ENCODE measurements at places on chromosomes 2 and 18.

DNA sequence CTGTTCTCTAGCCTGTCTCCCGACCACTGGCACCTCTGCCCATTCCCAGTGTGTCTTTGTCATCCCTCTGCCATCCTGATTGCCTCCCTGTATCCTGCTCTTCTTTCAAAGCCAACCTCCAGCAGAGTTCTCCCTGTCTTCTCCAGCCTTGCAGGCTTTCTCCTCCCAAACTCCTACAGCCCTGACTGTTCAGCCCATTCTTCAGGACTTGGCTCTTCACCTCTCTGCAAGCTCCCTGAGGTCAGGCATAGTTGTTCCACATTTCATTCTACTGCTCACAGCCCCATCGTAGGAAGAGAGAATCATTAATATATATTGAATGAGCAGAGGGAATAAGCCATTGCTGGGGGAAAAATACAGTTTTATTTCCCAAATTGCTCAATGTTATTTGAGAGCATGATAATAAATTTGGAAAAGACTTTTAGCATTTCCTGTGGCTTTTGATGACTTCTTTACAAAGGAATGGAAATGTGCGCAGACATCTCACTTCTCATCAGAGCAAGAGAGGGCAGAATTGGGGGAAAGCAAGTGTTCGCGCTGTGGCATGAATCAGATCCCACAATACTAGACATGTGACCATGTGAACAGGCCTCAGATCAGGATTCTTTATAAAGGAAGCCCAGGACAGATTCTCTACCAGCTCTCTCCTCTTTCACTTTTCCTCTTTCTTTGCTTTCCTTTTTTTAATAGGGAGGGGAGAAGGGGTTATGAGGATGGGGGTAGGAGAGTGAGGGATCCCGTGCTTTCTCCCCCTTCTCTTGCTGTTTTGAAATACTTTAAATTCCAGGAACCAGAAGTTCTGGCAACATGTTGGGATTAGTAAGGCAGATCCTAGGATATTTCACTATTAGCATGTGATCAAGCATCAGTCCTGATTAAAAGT is 37.4 kb downstream of the EPAS1 start:
- DNase-seq: no peak

GRCh38 chr2:101995804-101996203 is 4.0 kb downstream of the IL1R2 start:
- DNase-seq: no peak

GRCh38 chr2:26491563-26492167 is 13.7 kb upstream of the OTOF start:
- no peak for DNase-seq

DNA sequence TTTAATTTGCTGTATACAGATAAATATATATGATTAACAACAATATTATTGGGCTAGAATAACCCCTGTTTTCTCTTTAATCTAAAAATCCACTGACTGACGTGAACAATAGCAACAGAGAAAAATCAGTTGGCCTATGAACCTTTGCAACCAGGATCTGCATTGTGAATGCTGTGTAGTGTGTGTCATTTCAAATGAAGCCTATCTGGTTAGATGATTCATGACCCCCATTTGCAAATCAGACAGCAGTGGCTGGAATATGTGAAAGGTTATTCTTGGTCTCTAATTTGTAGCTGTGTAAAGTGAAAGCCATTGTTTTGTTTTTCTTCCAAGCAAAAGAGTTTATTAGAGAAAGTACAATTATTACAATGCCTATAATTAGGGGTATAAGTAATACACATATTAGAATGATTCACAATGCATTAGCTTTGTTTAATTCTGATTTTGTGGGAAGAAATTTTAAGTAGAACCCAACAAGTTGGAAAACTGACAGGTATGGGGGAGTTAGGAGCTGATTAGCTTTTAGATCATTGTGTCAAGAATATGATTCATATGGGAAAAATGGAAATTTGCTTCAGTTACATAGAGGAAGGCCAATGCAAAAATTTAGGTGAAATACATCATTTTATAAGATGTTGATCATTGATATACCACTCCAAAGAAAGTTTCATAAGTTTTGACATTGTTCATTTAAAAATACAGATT is 1362.2 kb upstream of the TMEFF2 start:
- no peak for DNase-seq

DNA sequence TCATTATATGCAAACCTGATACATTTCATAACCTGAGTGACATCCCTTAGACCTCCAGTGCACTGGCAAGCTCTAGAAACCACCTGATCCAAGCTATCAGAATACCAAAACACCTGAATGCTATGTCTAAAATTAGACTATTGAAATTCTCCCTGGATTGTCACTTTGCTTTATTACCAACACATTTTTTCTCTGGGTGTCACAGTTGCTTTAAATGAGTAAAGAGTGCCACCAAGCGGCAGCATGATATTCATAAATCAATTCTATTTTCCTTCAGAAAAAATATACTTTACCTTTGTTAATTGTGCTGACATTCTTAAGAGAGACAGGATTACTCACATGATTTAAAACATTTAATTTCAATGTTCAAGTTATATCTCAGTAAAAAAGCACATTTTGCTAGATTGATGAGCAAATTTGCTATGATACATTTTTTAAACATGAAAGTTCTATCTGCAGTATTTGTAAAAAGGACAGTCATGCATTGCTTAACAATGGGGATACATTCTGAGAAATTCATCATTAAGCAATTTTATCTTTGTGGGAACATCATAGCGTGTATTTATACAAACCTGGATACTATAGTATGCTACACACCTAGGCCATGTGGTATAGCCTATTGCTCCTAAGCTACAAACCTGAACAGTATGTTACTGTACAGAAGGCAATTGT is 338.4 kb upstream of the SLC39A10 start:
- peak; percentile 23 for DNase-seq

- no peak for DNase-seq
Measured at GRCh38 chr2:117983040-117983439, 30.8 kb downstream of the CCDC93 start.

DNA sequence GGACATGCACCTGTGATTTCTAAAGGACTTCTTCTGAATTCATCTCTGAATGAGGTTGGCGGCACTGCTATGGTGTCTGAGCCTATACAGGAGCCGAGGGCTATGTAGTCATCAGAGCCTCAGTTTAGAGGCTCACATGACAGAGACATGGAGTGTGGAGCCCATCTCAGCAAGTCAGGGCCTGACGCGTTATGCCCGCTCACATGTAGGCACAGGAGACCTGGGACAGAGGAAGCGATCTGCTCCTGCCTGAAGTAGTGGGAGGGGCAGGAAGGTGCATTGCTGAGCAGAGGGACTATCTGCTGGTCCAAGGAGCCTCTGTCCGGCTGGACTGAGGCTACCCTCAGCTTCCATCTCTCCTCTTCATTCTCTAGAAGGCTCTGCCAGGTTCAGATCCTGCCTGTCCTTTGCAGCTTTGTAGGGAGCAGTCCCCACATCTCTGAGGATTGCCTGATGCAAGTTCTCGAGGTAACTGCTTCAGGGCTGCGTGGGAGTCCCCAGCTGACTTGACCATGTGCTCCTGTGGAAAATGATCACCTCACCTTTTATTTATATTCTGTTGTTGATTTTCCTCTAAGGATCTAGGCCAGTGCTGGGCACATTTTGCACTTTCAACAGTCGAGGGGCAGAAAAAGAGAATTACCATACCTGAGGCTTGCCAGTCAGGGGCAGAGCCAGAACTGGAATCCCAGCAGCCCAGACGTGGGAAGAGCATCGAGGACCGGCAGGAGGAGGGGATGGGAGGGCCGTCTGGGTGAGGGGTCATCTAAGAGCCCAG is 16.6 kb downstream of the KLHL29 start:
- no peak for DNase-seq

DNA sequence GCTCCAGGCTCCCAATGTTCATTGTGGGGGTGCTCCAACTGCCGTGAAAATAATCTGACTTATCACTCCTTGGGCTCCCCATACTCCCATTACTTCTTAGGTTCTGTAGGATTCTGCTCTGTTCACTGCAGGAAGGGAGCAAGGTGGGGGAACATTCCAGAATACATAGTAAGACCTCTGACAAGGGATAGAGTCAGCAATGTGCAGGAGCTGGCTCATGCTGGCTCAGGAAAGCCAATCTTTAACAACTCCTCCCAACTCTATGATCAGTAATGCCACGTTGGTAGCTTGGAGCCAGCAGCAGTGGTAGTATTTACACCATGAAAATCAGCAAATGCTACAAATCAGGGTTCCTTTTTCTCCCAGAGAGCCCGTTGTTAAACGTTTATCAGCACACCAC is 44.4 kb downstream of the FECH start:
- no peak for DNase-seq

- DNase-seq: no peak
Measured at GRCh38 chr18:76380127-76380729, 114.8 kb downstream of the ZNF516 start.

- DNase-seq: no peak
Measured at GRCh38 chr18:77092104-77093066, 40.2 kb downstream of the MBP start.

DNA sequence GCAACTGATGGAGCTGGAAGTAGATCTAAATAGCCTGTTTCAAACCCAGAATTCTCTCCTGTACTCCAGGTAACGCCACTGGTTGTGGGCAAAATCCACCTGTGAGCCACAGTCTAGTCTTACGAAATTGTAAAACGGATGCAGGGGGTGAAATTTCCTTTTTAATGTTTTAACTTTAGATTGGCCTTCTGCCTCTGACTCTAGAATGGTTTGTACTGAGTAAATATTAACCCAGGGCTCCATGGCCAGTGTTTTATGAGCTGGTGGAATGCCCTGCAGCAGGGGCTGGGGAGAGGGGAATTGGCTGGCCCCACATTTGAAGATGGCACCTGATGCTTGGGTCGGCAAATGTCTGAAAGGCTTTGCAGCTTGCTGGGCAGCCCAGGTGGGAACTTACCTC is 156.6 kb downstream of the MYCN start:
- DNase-seq: no peak

- no peak for DNase-seq
Measured at GRCh38 chr2:39661826-39662225, 3.9 kb upstream of the TMEM178A start.

DNA sequence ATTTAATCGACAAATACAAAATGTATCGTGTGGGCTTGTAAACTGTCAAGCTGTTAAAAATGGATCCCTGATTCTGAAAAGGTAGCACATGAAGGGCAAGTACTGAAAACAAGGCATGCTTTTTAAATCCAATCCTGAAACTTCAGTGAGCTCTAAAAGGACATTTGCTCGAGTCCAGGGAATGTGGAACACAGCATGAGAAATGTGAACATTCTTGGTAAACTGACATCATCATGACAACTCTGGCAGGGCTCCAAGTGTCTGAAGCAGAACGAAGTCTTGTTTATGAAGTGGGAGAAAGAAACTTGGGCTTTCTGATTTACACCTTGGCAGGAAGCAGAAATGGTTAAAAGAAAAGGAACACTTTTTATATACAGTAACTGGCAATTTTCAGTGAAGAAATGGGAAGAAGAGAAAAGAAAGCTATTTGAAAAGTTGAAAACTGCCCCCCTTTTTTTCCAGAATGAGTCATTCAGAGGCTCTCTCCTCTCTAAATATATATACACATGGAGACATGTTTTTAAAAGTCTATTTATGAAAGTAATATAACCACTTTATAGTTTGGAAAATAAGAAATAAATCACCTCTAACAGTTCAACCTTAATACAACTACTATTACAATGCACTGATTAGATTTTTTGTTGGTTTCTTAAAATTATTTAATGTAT is 120.8 kb downstream of the GAREM1 start:
- DNase-seq: peak; percentile 93

GRCh38 chr2:393711-394696 is 106.1 kb upstream of the ALKAL2 start:
- no peak for DNase-seq

- DNase-seq: no peak
Measured at GRCh38 chr2:237441605-237442274, 27.8 kb upstream of the COL6A3 start.

- DNase-seq: no peak
Measured at GRCh38 chr18:10361660-10362059, 92.8 kb upstream of the APCDD1 start.

DNA sequence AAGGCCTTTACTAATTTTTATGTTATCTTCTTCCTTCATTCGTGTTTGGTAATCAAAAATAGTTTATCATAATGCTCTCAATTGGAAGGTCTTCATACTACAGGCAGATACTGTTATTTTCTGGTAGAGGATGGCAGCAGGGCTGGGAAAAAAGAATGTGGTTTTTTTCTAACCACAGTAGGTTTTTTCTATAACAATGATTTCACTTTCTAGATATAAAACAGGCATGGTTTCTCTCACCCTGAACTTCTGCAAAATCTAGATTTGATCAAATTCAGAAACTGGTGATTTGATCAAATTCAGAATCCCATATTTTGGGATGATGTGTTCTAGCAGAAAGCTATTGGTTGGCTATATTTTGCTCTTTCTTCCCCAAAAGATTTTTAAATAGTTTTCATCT is 27.6 kb downstream of the BCL11A start:
- no peak for DNase-seq

GRCh38 chr2:190062601-190063000 is at the start of gene MSTN:
MSTN (minus strand) TSS chr2:190062729; CDS start chr2:190062596, 133 bp downstream.
- no peak for DNase-seq

GRCh38 chr2:217666338-217666737 is 336.5 kb downstream of the TNS1 start:
- DNase-seq: no peak

DNA sequence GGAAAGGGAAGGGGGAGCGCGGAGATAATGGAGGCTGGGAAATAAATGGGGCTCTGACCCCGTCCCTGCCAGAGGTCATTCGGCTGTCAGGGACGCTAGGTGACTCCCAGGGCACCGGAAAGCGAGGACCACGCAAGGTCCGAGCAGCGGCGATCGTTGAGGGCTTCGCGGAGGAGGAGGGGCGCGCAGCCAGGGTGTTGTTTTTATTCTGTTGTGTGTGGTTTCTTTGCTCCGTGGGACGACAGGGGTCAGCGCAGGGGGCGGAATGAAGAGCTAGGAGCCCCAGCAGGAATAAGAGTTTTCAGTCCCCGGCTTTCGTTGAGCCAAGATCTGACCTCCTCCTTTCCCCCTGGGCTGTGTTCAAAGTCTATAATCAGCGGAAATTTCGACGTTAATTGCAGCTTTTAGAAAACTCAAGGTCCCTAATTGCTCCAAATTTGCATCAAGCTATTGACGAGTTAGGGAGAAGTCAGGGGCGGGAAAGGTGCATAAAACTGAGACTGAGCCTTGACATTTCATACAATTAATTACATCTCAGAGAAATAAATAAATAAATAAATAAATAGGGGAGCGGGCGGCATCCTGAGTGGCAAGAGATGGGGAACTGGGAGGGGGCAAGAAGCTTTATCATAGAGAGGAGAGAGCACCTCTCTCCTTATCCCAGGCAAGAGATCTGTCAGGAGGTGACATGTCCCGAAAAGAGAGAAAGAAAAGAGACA is 2.2 kb downstream of the GAD1 start:
- no peak for DNase-seq

GRCh38 chr2:2788076-2788475 is 457.0 kb upstream of the MYT1L start:
- no peak for DNase-seq

GRCh38 chr2:113207021-113207420 is 33.2 kb downstream of the PSD4 start:
- DNase-seq: no peak

DNA sequence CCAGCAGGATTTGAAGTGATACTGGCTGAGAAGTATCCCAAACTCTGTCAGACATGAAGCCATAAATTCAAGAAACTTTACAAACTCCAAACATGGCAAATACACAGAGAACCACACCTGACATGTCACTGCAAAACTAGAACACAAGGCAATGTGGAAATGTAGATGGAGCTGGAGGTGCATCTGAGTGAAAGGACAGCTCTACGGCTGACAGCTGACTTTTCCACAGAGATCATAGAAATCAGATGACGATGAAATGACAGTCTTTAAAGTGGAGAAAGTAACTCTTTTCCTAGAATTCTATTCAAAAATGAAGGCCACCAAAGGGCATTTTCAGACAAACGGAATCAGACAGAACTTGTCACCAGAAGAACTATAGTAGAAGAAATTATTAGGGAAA is 97.5 kb downstream of the LDLRAD4 start:
- no peak for DNase-seq

Data from glomerular endothelial cell (primary cell).